Liver (tissue), 10 donors: ENCODE measurements at places on chromosomes 2 and 18. TPM values are rescaled to one million over a fixed set of nuclear protein-coding genes. Genes with fewer than 3 reads are reported as not detected.

RGPD8 gene
- 20.6 TPM for total RNA-seq

TMEM37 gene
- 30.3 TPM for total RNA-seq

TWIST2 gene
- total RNA-seq = 0.17 TPM

OXER1 gene
- 2.2 TPM for total RNA-seq

KHK gene
- 152 TPM for total RNA-seq

BMP10 gene
- total RNA-seq = 9.5 TPM

MFSD2B gene
- 26.1 TPM for total RNA-seq

RRM2 gene
- 4.4 TPM for total RNA-seq

GALR1 gene
- not detected for total RNA-seq

CRACDL gene
- total RNA-seq = 0.42 TPM
